Activated CD8-positive, alpha-beta memory T cell treated with anti-CD3 and anti-CD28 coated beads for 48 hours (primary cell): ENCODE measurements at places on chromosomes 4 and X.

DNA sequence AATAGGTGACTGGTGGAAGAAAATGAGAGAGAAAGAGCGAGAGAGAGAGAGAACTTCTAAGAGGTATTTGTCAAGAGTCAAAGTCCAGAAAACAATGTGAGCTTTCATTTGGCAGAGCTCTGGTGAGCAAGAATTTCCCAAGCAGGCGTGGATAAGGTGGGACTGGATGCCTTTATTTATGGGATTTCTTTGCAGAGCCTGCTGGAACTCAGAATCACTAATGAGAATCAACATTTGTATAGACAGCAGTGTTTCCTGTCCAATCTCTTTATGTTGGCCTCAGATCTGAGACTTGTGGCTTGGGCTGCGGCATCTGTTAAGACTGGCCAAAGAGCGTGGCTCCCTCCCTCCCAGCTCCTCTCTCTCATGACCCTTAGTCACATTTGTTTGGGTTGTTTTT lies 67.9 kb upstream of the TBL1X start:
- no peak for DNase-seq

- DNase-seq, result no peak
Observed at GRCh38 chrX:25507801-25508200, 492.0 kb upstream of the ARX start.

- no peak for DNase-seq
Observed at GRCh38 chrX:144616317-144616716, 631.0 kb upstream of the SPANXN1 start.

GRCh38 chrX:34716302-34716701 lies 59.2 kb upstream of the TMEM47 start:
- no peak for DNase-seq

- DNase-seq, result no peak
Observed at GRCh38 chr4:75708218-75708691, 16.1 kb upstream of the USO1 start.

- no peak for DNase-seq
Observed at GRCh38 chr4:118758293-118758692, 73.1 kb downstream of the METTL14 start.

GRCh38 chrX:125382148-125382628 lies 62.5 kb downstream of the TEX13C start:
- DNase-seq, result no peak

DNA sequence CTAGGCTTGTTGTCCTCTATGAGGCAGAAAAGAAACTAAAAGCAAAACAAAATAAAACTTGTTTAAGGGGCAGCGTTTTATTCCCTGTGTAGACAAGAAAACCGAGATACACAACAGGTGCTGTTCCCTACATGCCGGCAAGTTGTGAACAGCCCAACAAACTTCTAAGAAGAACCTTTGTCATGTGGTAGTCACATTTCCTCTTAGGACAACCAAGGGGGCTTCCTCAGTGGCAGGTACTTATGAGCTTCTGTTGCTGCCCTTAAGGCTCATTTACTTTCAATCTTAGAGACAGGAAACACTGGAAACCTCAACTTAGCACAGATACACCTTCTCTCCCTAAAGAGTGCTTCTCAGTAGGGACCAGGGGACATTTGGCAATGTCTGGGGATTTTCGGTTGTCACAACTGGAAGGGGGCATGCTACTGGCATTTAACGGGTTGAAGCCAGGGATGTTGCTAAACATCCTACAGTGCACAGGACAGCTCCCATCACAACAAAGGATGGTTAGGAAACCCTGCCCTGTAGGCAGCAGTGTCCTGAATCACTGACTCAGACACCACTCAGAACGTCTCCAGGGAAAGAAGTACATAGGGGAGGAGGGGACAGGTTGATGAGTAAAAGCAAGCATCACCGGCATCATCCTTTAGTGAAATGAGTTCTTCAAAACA lies 111.0 kb downstream of the ASB9 start:
- DNase-seq, result no peak

DNA sequence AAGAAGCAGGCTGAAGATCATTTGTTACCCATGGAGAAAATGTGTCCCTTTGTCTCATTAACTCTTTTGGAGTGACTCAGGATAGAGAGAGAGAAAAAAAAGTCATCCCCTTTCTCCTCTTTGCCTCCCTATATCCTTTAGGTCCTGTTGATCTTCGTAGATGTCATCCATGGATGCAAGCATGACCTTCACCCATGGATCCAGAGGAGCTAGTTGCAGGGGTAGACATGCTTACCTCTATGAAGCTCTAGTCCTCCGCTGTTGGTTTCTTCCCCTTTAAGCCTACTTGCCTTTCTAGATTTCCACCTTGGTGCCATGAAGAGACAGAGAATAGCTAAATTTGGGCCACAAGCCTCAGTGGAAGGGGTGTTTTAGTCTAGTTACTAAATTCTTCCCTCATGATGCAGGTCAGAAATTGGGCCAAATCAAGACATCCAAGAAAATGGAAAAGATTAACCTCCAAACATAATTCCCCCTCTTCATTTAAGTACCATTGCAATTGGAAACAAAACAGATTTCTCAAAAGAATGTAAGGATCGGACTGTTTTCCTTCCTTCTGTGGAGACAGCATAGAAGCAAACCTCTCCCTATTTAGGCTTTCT lies 178.4 kb downstream of the TECRL start:
- no peak for DNase-seq

- DNase-seq, result no peak
Observed at GRCh38 chr4:154192585-154192984, 299.0 kb downstream of the DCHS2 start.

DNA sequence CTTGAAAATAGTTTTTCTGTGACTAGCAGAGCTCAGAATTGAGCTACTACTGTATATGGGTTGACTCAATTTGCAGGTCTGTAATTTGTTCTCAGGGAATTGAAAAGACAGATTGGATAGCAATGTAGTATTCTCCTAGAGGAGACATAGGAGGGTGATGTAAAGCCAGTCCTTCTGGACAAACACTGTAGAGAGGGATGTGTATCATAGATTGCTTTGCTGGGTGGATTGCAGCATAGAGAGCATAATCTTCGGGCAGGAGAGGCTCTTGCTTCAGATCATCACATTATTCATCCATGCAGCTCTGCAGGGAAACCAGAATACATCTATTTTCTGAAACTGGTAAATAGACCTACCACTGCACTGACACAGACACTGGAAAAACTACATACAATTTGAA lies 1110.5 kb downstream of the RAPGEF2 start:
- no peak for DNase-seq

DNA sequence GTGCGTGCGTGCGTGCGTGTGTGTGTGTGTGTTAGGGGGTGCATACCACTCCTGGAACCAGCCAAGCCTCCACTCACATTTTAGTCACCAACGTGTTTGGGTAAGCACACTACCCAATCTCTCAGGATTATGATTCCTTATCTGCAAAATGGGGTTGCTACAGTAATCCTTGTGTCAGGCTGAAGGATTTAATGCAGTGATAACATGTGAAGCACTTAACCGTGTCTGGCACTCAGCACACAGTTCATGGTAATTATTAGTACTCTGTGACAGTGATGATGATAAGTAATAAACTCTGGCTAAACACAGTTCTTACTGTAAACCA lies 57.3 kb downstream of the CLDN22 start:
- DNase-seq, result no peak

DNA sequence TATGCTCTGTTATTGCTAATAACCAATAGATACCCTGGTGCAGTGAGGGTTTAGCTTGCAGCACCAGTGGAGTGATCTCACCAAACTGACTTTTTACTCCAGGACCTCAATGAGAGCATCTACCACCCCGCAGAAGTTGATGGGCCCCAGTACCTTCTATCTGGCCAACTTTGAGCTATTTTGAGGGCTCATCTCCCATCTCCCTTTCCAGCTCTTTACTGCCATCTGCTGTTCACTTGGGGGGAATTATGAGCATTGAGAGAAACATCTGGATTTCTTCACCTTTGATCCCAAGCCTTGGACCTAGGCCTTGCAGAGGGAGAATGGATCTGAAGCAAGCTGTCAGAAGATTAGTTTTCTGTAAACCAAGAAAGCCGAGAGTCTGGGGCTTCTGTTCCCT lies 143.6 kb downstream of the TMEM164 start:
- DNase-seq, result no peak

DNA sequence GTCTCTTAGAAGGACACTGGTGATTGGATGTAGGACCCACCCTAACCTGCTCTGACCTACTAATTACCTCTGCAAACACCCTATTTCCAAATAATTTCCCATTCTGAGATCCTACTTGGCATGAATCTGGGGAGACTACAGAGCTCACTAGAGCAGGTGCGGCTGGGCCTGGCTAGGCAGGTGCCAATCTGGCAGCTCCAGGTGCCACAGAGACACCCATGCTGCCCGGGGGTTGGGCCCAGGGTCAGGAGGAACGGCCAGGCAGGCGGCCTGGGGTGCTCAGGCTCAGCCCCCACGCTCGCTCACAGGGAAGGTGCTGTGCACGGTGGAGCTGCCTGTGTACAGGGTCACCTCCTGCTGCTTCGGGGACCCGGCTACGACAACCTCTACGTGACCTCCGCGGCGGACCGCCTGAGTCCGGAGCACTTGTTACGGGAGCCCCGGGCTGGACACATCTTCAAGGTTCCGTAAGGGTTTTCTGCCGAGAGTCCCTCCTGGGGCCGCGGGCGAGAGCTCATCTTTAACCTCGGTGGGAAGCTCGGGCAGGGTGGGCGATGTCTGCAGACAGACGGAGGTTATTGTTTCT lies 26.5 kb upstream of the PLCXD1 start:
- DNase-seq, result no peak

- no peak for DNase-seq
Observed at GRCh38 chrX:51148848-51149247, 183.8 kb upstream of the NUDT10 start.

GRCh38 chr4:100657187-100657586 lies 139.4 kb upstream of the EMCN start:
- DNase-seq, result no peak

- DNase-seq, result no peak
Observed at GRCh38 chr4:168272488-168272887, 46.1 kb downstream of the DDX60 start.

- no peak for DNase-seq
Observed at GRCh38 chr4:176185051-176185450, 10.3 kb downstream of the SPATA4 start.

GRCh38 chr4:114601304-114602052 lies 2.9 kb downstream of the UGT8 start:
- no peak for DNase-seq

- DNase-seq, result no peak
Observed at GRCh38 chr4:3473996-3474765, 11.1 kb downstream of the DOK7 start.

DNA sequence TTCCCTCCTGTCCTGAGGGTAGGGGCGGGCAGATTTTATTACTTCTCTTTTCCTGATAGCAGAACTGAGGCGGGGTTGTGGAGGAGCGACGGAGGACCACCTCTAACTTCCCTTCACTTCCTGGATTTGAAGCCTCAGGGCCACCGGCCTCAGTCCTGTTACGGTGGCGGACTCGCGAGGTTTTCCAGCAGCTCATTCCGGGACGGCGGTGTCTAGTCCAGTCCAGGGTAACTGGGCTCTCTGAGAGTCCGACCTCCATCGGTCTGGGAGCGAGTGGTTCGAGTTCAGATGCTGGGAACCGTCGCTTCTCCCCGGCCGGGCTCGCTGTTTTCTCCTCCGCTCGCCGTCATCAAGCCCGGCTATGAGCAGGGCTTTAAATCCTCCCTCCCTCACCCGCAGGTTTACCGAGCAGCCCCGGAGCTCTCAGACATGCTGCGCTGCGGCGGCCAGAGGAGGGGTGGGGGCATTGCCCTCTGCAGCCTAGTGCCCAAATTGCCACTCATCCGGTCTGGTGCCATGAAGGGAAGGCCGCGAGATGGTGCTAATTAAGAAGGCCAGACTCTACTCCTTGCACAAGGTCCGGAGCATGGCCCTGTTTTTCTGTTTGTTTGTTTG lies 23.3 kb downstream of the HAND2 start:
- no peak for DNase-seq

DNA sequence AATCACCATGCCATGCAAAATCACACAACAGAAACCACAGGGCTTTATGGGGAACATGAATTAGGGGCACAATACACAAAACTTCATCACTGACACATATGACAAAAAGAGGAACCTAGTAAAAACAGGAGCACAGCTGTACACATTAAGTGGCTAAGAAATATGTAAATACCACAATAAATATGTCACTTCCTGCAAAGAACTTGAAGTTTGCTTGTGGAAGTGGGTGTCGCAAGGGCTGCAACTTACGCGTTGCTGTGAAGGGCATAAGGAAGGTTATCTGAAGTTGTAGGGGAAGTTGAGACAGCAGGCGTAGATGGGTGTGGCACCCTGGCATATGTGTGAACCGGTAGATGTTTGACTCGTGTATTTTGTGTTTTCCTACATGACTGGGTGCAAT lies 42.4 kb downstream of the CLCN4 start:
- DNase-seq, result no peak

DNA sequence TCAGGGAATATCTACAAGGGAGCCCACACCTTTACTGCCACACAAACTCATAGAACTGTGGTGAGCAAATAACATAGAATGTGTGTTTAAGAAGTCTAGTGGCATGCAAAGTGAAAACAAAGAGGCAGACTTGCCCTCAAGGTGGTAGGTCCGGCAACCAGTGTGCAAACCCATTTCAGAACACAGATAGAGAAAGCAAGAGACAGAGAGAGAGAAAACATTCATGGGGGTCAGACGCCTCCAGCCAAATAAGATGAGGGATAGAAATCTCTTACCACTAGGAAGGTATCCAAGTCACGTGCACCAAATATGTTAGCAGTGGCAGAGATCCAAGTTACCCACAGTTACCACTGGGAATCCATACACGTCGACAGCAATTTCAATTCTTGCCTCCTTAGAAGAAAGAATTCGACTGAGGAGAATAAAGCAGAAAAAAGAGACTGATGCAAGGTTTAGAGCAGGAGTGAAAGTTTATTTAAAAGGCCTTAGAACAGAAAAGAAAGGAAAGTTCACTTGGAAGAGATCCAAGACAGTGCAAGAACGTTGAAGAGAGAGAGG lies 252.8 kb downstream of the NAP1L3 start:
- no peak for DNase-seq

DNA sequence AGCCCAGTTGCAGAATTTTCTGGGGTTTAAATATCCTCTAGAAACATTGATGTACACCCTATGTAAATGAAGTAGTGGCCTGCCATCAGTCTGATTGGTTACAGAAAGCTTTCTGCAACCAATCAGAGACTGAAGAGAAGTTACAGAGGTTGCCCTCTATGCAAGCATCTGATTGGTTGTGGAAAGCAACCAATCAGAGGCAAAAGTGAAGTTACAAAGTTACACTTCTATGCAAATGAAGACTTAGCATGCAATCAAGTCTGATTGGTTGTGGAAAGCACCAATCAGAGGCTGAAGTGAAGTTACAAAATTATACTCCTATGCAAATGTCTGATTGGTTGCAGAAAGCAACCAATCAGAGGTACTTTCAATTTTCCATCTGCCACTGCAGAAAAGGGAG lies 51.9 kb upstream of the USP9X start:
- no peak for DNase-seq
